Astrocyte of the hippocampus (primary cell): ENCODE measurements at places on chromosomes 7 and 10.

DNA sequence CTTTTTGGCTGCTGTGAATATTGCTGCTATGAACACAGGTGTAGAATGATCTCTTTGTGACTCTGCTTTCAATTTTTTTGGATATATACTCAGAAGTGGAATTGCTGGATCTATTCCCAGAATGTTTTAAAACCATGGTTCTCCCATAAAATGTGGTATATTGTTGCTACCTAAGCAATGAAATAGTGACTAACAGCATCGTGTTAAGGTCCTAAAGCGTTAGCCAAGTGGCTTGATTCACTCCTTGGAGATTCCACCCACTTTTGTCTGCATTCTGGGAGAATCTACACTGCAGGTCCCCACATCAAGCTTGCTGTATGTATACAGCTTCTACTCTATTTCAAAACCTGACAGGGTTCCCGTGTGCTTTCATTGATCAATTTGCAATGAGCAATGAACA is 105.6 kb downstream of the CDK6 start:
- DNase-seq, result no peak

DNA sequence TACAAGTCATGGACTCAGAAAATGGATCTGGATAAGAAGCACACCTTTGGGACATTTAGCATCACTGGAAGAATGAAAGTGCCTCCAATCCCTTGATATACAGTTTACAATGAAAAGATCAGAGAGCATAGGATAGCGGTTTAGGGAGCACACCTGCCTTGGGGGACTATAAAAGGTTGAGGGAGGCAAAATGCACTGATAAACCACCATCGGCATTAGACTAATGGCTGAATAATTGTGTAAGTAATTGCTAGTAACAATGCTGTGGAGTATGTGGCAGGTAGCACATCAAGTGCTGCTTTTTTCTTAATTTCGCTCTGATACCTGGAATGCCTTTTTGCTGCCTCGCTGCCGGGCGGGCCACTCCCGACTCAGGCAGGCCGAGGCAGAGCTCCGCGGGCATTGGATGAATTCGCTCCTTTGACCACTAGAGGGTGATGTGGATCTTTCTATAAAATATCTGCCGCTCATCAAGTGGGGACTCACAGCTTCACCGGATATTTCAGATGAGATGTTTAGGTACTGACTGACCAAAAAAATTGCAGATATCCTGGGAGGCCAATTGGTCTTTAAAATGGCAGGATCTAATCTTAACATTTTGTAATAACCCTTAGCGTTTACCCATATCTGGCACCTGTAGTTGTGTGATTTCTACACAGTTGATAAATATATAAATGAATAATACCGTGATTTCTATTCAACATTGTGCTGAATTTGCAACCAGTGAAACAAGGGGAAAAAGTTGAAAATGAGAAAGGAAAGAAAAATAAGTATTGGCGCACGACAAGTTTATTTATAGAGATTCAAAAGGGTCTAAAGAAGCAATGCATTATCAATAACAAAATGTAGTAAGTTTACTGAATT is 116.8 kb upstream of the PRSS1 start:
- DNase-seq, result peak; percentile 79

DNA sequence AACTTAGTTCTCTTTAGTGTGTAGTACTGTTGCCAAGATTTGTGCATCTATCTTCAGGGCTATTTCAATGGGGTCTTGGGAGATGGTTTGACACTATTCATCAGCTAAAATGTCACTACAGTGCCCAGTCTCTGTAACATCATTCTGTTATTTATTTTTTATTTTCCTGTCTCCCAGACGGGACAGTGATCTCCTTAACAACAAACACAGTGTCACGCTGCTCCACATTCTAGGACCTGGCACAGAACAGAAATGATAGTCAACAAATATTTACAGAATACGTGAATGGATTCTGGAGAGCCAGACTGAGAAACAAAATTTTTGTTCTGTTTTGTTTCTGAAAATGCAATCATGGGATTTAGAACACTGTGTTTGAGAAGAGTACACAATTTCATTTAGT is 937.7 kb upstream of the LRRN3 start:
- no peak for DNase-seq

- DNase-seq, result no peak
Observed at GRCh38 chr10:31062856-31063255, 31.2 kb upstream of the ZNF438 start.

- DNase-seq, result no peak
Observed at GRCh38 chr7:75689246-75690099, 49.3 kb downstream of the HIP1 start.

DNA sequence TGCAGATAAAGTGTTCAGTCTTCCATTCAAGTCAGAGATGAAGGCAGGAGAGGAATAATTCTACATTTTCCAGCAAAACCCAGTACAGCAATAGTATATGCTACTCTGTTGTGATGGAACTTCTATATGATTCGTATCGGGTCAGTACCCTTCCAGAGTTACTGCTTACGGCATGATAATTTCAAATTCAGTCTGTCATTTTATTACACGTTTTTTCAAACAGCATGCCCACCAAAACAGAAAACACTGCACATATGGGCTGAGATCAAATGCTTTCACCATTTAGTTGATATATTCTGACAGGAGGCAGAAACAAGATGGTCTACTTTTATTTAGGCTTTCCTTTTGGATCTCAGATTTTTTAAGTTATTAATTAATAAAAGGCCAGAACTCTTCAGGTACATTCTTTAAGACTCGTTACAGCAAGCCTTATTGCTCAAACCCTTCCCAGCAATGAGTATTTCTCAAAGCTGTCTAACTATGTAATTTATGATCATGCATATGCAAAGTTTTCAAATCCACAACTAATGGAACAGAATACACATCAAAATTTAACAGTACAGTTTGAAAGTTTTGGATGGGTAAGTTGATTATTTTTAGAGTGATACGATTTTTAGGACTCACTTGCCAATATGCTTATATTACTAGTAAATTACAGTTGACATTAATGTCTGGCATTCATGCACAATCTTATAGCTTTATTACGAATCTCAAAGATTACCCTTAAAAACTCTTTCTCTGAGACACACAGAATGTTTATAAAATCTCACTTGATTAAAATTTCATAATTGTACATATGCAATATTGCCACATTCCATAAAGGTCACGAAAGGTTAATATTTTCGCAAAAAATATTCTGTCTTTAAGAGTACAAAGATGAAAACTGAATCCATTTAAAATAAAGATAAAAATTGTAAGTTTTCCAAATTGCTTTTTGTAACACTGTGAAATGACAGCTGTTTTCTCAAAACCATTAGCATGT is 91.0 kb downstream of the ANK3 start:
- no peak for DNase-seq

DNA sequence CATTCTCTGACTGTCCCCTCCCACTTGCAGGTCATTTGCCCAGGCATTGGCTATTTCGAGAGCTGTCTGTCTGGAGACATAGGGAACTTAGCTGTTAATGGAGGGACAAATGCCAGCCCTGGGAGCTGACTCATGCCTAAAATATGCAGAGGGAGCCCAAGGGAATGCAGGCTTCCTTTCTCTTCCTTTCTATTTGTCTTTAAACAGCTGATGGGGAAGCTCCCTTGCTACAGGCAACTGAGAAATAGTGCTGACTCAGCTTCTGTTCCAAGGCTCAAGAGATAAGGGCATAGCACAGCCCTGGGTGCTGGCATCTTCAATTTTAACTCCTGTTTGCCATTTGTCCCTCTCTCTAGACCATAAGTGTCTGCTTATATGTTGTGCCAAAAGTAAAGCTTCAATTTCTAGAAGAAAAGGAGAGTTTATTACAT is 82.7 kb upstream of the C1GALT1 start:
- peak; percentile 98 for DNase-seq

GRCh38 chr7:1558841-1559625 is 3.0 kb upstream of the TMEM184A start:
- no peak for DNase-seq

- DNase-seq, result peak; percentile 80
Observed at GRCh38 chr10:71213761-71214440, 1.5 kb downstream of the UNC5B start.

GRCh38 chr7:149300620-149301285 is 38.8 kb downstream of the ZNF783 start:
- no peak for DNase-seq

DNA sequence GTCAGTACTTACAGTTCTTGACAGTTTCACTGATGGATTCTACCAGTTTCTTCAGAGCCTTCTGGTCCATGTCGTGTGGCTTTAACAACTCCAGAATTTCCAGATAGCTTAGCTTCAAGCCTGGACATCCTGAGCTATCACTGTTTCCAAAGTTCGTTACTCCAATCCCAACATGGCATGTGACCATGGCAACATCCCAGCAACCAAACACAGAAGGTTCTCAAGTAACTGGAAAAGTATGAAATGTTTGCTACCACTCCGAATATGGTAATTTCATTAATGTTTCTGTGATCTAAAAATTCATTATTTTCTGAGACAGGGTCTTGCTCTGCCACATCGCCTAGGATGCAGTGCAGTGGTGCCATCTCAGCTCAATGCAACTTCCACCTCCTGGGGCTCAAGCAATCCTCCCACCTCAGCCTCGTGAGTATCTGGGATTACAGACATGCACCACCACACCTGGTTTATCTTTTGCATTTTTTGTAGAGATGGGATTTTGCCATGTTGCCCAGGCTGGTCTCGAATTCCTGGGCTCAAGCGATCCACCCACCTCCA is 29.3 kb downstream of the RBM48 start:
- DNase-seq, result no peak

- no peak for DNase-seq
Observed at GRCh38 chr10:126065751-126066377, 169.5 kb downstream of the FANK1 start.

DNA sequence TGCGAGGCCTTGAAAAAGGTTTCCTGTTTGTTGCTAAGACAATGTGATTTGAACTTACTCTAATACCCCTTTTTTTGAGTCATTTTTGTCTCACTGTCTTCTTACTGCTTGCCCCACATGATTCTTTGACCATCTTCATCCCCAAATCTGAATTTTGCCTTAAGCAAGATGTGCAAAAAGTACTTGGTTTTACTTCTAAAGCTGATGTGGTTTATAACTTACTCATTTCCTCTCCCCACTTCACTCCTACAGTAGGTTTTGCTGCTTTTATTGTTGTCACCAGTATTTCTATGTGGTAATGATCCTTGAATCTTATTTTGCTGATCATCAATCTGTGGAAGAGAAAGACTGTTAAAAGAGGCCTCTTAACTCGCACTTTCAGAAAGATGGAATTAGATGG is 396.4 kb downstream of the SDK1 start:
- no peak for DNase-seq

GRCh38 chr7:28645866-28646265 is 233.5 kb downstream of the CREB5 start:
- DNase-seq, result no peak

DNA sequence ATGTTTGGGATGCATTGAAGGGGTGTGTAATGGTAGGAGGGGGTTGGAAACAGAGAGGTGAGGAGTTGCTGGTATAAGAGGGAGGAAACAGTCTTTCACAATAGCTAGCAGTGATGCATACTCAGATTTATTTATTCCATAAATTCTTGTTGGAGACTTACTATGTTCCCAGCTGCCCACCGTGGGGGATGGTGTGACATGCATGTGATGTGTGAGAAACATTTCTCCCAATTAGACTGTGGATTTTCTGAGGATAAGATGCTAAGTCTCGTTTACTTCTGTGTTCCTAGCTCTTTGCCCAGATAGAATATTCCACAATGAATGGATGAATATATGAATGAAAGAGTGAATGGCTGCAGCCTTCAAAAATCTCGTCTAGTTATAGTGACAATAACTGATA is 23.0 kb upstream of the NEUROD6 start:
- DNase-seq, result no peak

- peak; percentile 65 for DNase-seq
Observed at GRCh38 chr10:85645926-85646711, 720.5 kb downstream of the GRID1 start.

- DNase-seq, result no peak
Observed at GRCh38 chr7:63071396-63071795, 927.3 kb upstream of the ZNF722 start.

GRCh38 chr7:8160779-8161345 is 101.1 kb downstream of the ICA1 start:
- DNase-seq, result no peak

GRCh38 chr7:11609096-11609670 is 222.8 kb downstream of the THSD7A start:
- no peak for DNase-seq

DNA sequence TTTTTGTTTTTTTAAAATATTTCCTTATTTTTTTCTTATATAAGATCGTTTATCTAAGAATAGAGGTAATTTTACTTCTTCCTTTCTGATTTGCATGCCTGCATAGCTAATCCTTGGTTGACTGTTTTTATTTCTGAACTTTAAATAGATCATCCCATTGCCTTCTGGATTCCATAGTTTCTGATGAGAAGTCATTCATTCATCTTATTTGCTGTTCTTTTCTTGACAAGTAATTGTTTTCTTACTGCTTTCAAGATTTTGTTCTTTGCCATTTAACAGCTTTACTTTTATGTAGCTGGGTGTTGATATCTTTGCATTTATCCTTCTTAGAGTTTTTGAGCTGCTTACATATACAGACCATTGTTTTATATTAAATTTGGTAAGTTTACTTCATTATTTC is 437.9 kb downstream of the SDK1 start:
- DNase-seq, result no peak

- DNase-seq, result no peak
Observed at GRCh38 chr10:132886211-132887099, 55.9 kb downstream of the CFAP46 start.

- DNase-seq, result no peak
Observed at GRCh38 chr10:43352951-43353350, 18.5 kb upstream of the FXYD4 start.

GRCh38 chr7:85928500-85928899 is 715.2 kb upstream of the GRM3 start:
- no peak for DNase-seq

- DNase-seq, result no peak
Observed at GRCh38 chr7:38942431-38943051, 33.5 kb upstream of the VPS41 start.

GRCh38 chr10:78991187-78991586 is 77.6 kb upstream of the ZMIZ1 start:
- DNase-seq, result no peak
